ENCODE measurements at places on chromosomes 3 and 15.

DNA sequence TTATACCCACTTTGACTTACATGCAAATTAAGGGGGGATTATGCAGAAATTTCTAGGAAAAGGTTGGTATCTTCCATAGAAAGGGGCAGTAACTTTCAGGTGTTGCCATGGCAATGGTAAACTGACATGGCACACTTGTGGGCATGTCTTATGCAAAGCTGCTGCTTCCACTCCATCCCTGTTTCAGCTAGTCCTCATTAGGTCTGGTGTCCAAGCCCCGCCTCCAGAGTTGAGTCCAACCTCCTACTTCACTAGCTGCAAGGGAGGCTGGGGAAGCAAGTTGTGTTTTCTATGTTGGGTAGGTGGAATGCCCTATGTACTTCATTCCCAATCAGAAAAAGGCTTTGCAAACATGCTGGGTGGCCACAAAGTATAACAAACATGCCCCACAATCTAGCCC, 14.7 kb upstream of the KLHL40 start:
- no peak for DNase-seq

DNA sequence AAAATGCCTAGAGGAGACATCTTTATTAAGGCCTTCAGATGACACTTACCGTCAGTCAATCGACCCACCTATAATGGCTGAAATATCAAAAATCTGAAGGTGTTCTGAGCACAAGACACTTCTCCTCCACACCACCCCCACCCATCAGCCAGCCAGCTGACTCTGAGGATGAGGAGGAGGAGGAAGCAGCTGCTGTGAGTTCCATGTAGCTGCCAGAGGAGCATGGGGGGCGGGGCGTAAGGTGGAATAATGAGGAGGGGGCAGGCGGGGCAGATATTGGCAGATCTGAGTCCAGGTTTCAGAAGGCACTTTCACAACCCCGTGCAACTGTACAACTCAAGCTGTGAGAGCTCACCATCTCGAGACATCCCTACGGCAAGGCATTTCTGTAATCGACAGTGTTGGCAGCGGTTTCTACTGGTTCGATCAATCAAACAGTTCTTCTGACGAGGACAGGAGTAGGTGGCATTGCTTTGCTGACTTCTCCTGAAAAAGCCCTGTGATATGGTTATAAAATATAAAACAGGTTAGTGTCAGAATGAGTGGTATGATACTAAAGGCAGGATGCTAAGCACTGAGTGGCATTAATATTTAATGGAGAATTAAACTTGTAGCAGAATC, 35.4 kb upstream of the ICE2 start:
- no peak for DNase-seq

DNA sequence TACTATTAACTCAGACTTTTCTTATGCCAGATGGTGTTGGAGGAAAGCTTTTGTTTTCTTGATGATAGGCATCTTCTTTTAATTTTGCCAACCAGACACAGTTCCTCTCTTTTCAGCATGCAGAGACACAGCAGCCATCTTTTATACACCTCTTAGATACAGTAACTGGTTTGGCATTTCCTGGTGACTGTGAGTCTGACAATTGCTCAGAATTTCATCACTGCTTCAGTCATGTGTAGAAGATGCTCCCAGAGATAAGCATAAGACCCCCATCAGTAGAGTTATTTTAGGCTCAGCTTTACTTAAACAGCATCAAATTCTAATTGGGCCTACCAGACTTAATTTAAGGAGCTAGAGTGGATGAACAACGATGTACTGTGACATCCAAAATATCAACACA, 779.0 kb downstream of the SQOR start:
- no peak for DNase-seq

DNA sequence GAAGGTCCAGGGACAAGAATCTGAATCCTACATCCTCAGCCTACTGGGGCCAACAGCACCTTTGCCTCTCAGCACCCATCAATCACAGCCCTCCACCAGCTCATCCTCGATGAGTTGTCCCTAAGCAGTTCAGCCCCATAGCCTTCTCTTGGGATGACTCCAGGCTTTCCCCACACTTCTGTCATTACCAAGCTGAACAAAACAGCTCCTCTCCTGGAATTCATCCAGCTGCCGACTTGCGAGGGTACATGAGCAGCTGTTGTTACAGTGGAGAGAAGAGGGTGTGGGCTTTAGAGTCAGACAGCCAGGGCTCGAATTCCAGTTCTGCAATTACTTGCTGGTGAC, 69.0 kb upstream of the THBS1 start:
- DNase-seq, result no peak

- no peak for DNase-seq
Observed at GRCh38 chr3:33650495-33650894, 67.6 kb downstream of the CLASP2 start.

- no peak for DNase-seq
Observed at GRCh38 chr3:132730891-132731580, 8.8 kb upstream of the NPHP3 start.

All from NCI-H187 treated with DMSO at 0.1 percent for 48 hours (cell line).